T-helper 17 cell (primary cell): ENCODE measurements at places on chromosomes 2 and 18.
A peak's percentile ranks its signal among the peaks of the same experiment; 100 is the strongest.

GRCh38 chr2:156151351-156151750 is 181.2 kb downstream of the NR4A2 start:
- H3K4me3 ChIP-seq = no peak overlapping the region
- H3K27ac ChIP-seq = no peak overlapping the region
- H3K27me3 ChIP-seq = peaks cover 11% of the 10 kb centered on the region
- H3K4me1 ChIP-seq = peaks cover 2% of the 10 kb centered on the region
- DNase-seq = no peak
- peaks cover 2% of the 10 kb centered on the region for H3K36me3 ChIP-seq

DNA sequence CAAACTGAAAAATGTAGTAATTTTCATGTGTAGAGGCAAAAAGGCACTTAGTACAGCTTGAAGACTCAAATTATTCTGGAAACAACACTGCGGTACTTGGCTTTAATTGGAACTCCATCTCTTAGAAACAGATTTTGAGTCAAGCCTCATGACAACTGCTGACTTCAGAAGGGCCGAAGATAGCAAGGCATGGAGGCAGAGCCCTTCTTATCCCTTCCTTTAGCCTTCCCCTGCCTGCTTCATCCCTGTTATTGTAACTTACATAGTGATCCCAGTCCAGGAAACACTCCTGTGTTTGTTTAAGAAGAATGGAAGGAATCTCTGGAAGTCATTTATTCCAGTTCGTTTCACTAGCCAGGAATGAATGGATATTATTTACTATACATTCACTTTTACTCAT is 110.9 kb upstream of the FAM98A start:
- DNase-seq = no peak
- H3K36me3 ChIP-seq = no peaks in the 10 kb centered on the region
- no peak overlapping the region for H3K4me3 ChIP-seq
- no peaks in the 10 kb centered on the region for H3K27me3 ChIP-seq

- peaks cover 15% of the 10 kb centered on the region for H3K27me3 ChIP-seq
- no peak for DNase-seq
- peaks cover 3% of the 10 kb centered on the region for H3K4me1 ChIP-seq
- no peak overlapping the region for H3K4me3 ChIP-seq
Observed at GRCh38 chr2:178829981-178830380, 22.8 kb upstream of the TTN start.

DNA sequence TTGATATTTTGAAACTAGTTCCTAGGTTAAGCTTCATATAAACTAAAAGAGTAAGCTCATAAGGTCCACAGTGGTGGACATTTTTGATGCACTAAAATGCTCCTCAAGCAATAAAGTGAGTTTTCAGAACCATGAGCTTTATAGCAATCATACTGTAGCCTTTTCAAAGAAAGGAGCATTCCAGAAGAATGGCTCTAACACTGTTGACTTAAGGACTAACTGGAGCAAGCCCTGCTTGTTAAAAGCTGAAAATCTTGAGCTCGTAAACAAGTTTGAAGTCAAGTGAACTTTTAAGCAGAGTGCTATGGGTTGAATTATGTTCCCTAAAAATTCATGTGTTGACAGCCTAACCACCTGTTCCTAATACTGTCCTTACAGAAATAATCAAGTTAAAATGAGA is 38.0 kb downstream of the KYNU start:
- H3K36me3 ChIP-seq = no peaks in the 10 kb centered on the region
- H3K4me1 ChIP-seq = no peaks in the 10 kb centered on the region
- H3K27me3 ChIP-seq = peaks cover 19% of the 10 kb centered on the region
- H3K4me3 ChIP-seq = no peak overlapping the region

DNA sequence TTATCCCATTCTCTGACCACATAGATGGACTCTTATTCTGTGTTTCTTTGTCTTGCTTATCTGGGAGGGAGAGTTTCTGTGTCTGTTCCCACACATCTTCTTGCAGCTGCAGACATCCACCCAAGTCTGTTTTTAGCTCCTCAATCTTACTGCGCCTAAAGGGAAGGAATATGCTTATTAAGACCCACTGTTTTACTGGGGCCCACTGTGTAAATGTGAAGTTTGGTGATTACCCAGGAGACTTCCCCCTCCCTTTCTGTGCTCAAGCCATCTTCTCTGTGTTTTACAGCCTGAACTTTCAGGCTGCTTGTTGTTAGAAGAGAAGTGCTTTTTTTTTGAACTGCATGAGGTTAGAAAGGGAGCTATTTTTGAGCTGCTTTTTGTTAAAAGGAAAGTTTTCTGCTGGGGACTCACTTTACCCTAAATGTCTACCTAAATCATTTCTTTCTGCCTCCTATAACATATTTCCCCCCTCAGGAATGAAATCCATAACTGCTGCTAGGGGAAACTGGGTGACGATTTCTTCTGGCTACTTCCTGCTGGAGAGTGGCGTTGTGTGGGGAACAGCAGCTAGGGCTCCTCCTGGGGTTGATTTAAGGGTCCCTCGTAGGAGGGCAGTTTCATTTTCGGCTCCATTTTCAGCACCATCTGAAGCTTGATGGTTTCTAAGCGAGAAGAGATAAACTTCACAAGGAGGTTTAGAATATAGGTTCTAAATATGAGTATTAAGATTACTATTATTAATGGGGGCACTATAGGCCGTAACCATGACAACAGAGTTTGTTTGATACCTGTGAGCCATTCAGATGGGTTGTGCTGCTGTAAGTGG is 39.5 kb upstream of the GMCL1 start:
- peak overlapping the region; percentile 59 for H3K4me3 ChIP-seq
- H3K27ac ChIP-seq = peak overlapping the region; percentile 24
- no peaks in the 10 kb centered on the region for H3K27me3 ChIP-seq

DNA sequence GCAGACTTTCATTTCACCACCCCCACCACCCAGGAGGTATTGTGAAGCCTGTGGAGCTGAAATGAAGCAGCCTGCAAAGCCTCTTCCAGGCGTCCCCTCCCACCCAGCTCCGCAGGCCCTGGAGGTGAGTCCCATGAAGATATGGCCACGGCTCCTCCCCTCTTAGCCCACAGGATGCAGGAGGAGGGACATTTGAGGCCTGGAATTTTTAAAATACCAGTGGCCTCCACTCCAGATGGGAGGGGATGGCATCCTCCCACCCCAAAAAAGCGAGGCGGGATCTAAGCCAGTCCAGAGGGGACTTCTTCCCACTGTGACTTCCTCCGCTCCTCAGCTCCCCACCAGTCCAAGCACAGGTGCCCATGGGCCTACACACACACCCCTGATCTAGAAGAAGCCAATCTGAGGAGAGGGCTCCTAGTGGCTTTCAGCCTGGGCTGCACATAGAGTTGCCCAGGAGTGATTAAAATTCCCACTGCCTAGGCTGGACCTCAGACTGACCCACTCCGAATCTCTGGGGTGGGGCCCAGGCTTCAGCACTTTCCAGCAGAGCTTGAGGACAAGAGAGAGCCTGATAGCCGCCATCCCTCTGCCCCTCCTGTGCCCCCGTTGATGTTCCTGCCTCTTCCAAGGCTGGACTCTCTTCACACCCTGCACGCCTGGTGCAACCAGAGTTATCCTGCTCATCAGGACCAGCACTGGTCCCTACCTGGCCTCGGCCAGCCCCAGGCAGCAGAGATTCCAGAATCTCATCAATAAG is 206.9 kb downstream of the TNS1 start:
- no peaks in the 10 kb centered on the region for H3K36me3 ChIP-seq
- H3K4me3 ChIP-seq = no peak overlapping the region
- H3K27me3 ChIP-seq = no peaks in the 10 kb centered on the region

GRCh38 chr18:65269375-65269774 is 481.4 kb upstream of the CDH7 start:
- H3K4me1 ChIP-seq = no peaks in the 10 kb centered on the region
- no peaks in the 10 kb centered on the region for H3K36me3 ChIP-seq
- DNase-seq = no peak
- no peak overlapping the region for H3K27ac ChIP-seq
- H3K27me3 ChIP-seq = no peaks in the 10 kb centered on the region
- no peak overlapping the region for H3K4me3 ChIP-seq

DNA sequence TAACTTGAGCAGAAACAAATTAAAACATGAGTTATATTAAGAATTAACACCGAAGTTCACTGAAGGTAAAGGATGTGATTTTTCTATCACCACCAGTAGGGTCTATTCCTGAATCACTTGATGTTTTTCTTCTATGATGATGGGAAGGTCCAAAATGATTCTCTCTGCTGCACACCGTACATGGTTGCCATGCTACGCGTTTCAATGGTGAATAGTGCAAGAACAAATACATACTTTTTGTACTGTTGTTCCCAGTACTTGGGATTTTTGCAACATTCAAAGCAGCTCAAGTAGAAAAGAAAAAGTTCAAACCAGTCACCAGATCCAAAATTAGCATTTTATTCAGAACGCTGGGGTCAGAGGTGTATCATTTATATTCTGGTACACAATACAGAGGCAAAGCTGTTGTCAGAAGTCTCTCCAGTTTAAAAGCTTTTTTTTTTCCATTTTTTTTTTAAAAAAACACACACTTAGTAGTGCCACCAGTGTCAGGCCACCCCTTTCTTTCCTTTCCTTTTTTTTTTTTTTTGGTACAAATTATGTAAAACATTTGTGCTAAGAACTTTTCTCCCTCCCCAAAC is 226.2 kb downstream of the CDH2 start:
- H3K27me3 ChIP-seq = no peaks in the 10 kb centered on the region
- H3K27ac ChIP-seq = no peak overlapping the region
- H3K36me3 ChIP-seq = no peaks in the 10 kb centered on the region
- no peak overlapping the region for H3K4me3 ChIP-seq
- no peak for DNase-seq

GRCh38 chr18:12820506-12820905 is 63.5 kb downstream of the PTPN2 start:
- H3K4me1 ChIP-seq = peaks cover 11% of the 10 kb centered on the region
- H3K36me3 ChIP-seq = peaks cover 7% of the 10 kb centered on the region
- H3K4me3 ChIP-seq = no peak overlapping the region
- H3K27ac ChIP-seq = peak overlapping the region; percentile 72

- H3K4me1 ChIP-seq = no peaks in the 10 kb centered on the region
- peaks cover 2% of the 10 kb centered on the region for H3K36me3 ChIP-seq
- no peak overlapping the region for H3K27ac ChIP-seq
- H3K4me3 ChIP-seq = no peak overlapping the region
Observed at GRCh38 chr2:72081451-72081850, 66.2 kb downstream of the CYP26B1 start.

- DNase-seq = no peak
- H3K36me3 ChIP-seq = no peaks in the 10 kb centered on the region
- no peaks in the 10 kb centered on the region for H3K4me1 ChIP-seq
- no peak overlapping the region for H3K4me3 ChIP-seq
Observed at GRCh38 chr2:132760405-132760804, 90.4 kb upstream of the LYPD1 start.

DNA sequence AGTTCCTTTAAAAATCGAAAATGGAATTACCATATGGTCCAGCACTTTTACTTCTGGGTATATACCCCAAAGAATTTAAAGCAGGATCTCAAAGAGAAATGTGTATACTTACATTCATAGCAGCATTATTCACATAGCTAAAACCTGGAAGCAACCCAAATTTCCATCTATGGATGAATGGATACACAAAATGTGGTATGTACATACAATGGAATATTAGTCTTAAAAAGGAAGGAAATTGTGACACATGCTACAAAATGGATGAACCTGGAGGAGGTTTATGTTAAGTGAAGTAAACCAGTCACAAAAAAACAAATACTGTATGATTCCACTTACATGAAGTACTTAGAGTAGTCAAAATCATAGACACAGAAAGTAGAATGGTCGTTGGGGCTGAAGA is 147.9 kb upstream of the LTBP1 start:
- no peak for DNase-seq
- H3K36me3 ChIP-seq = peaks cover 13% of the 10 kb centered on the region
- no peak overlapping the region for H3K4me3 ChIP-seq

DNA sequence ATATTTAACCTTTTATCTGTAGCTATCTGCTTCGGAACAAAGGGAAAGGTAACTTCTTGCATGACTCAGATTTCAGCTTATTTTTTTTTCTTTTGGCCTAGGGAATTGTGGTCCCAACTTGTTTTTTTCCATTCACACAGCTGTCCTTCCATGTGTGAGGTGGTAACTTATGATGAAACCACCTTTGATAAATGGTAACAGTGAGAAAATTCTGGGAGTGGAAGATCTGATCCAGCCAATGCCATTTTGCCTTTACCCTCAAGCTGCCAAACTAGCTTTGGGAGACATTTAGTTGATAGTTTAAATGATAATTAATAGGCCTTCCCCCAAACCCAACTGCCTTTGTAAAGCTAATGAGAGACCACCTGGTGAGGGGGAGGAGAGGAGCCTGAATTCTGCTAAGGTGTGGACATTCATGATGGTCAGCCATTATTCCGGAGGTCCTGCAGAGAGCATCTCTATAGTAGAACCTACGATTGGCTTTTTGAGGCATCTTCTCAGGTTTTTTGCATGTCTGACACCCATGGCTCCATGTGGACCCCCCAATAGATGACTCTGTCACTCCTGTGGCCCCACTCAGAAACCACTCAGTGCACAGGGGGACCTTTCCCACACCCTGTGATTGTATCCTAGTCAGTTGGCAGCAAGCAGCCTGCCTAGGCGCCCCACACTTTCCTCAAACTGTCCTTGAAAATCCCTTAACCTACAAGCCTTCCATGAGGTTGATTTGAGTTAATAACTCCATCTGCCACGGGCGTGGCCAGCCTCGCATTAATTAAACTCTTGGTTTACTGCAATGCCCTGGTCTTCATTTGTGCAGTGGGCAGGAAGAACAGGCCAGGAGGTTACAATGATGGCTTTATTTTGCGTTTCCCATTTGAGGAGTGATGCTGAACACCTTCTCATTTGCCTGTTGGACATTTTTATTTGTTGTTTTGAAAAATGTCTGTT is 263.5 kb upstream of the PXDN start:
- no peaks in the 10 kb centered on the region for H3K4me1 ChIP-seq
- no peak for DNase-seq
- no peak overlapping the region for H3K4me3 ChIP-seq
- H3K27me3 ChIP-seq = no peaks in the 10 kb centered on the region
- H3K27ac ChIP-seq = no peak overlapping the region

DNA sequence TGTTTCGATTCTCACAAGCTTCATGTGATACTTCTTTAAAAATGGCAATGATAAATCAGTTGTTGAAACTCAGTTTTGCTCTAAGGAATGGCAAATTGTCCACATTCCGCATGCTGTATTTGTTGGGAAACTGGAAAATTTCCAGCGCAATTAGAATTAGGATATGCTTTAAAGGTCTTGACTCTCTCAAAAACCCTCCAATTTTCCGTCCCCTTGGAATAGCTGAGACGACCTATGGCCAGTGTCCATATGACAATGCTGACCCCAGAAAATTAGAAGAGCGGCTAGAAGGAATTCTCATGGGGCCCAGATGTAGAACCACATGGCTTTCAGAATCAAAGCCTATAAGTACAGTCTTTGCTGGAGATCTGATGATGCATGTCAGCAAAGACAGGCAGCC is 170.8 kb downstream of the TMEM18 start:
- H3K27me3 ChIP-seq = peaks cover 45% of the 10 kb centered on the region
- H3K4me3 ChIP-seq = no peak overlapping the region
- H3K4me1 ChIP-seq = no peaks in the 10 kb centered on the region
- DNase-seq = no peak

GRCh38 chr2:60505880-60506260 is 47.6 kb downstream of the BCL11A start:
- H3K4me1 ChIP-seq = no peaks in the 10 kb centered on the region
- no peak overlapping the region for H3K4me3 ChIP-seq
- DNase-seq = no peak

GRCh38 chr2:121648206-121649148 is 785 bp downstream of the CLASP1 start:
- no peaks in the 10 kb centered on the region for H3K27me3 ChIP-seq
- DNase-seq = peak; percentile 21
- H3K36me3 ChIP-seq = peaks cover 8% of the 10 kb centered on the region
- H3K4me3 ChIP-seq = peak overlapping the region; percentile 98
